ENCODE measurements at places on chromosomes 11 and 22.

DNA sequence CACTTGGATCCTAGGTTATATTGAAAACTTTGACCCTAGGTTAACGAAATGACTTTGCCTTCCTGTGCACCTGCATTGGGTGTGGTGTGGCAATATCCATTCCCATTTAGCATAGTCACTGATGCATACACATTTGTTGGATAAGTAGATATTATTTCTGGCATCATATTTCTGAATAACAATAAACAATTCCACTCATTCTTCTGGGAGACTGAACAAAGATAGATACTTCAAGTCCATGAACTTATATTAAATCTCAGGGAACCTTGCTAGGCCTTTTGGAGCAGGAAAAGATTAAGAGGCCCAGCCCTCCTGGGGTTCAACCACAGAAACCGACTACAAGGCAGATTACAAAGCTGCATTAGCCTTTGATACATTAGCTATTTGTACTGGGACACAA, 118.9 kb downstream of the MSANTD4 start:
- no peak for DNase-seq

- DNase-seq: no peak
Measured at GRCh38 chr11:127226380-127226779, 225.8 kb upstream of the KIRREL3 start.

DNA sequence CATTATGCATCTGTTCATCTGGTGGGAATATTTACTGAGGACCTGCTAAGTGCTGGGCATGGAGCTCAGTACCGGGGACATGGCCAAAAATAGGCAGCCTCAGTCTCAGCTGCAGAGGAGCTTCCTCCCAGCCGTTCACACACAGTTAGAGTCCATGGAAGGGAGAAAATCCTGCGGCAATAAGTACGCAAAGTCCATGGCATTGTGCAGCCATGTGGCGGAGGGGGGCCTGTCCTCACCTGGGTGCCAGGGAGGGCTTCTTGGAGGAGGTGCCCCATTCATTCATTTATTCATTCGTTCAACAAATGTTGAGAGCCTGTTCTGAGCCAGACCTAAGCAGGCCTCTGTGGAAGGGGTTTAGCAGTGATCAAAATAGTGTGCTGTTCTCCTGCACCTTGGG, 59.3 kb upstream of the ANO1 start:
- no peak for DNase-seq

- DNase-seq: no peak
Measured at GRCh38 chr11:62427630-62428233, 8.9 kb downstream of the SCGB1A1 start.

DNA sequence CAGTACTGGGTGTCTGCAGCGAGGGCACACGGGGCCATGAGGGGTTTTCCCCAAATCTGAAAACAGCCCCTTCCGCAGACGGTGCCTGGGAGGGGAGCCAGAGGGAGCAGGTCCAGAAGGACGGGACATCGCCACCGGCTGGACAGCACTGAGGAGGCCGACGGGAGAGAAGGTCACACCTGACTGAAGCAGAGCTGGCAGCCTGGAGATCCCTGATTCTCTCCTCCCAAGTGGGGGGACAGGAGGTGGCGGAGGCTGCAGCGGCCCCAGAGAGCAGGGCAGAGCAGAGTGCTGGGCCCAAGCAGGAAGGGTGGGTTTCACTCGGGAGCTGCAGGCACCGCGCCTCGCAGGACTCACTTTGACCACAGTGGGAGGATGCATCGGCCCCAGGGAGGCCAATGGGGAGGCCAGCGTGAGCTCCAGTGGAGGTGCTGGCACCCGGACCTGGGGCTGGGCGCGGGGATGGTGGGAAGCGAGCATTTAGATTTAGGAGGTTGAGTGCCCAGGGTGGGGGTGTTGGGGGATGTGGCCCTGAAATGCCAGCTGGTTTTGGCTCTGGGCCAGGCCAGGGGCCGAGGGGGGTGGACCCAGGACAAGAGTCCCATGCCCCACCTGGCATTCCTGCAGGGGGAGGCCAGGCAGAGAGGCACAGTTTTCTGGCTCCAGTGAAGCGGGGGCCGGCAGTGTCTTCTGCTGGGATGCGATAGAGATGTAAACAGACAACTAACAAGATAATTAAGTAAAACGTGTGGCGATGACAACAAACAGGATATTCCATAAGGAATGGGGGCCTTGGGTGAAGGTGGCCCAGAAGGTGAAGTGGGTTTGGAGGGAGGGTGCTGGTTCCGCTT, 92.3 kb upstream of the FGF3 start:
- no peak for DNase-seq

GRCh38 chr11:70522593-70523311, 124.4 kb downstream of the CTTN start:
- DNase-seq: no peak

DNA sequence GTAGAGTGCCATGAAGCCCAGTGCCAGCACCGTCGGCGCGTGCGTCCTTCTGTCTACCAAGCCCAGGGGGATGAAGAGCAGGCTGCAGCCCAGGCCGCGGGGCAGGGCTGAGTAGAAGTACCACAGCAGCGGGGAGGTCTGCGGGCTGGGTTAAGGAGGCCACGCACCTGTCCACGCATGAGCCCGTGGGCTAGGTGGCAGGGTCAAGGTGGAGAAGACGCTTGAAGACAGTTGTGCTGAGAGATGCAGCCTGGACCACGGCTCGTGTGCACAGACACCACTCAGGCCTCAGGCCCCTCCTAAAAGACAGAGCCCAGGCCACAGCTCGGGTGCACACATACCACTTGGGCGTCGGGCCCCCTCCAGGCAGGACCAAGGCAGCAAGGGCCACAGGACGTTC, 10.4 kb downstream of the ALG12 start:
- no peak for DNase-seq

- no peak for DNase-seq
Measured at GRCh38 chr11:100922121-100922520, 207.5 kb downstream of the PGR start.

DNA sequence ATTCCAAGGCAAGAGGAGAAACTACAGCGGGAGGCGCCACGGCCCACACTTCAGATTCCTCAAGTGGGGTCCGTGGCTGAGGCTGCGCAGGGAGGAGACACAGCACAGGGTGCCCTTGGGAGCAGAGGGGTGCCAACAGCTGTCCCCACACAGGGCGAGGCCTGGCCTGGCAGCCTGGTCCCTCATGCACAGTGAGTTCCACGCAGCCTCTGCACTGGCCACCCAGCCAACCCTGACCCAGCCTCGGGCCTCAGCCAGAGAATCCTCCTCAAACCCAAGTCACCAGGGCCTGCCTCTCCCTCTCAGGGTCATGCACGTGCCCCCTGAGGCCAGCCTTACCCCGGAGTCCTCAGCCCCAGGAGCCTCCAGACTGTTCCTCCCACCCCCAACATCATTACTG, 22.4 kb upstream of the MOB2 start:
- DNase-seq: no peak

- no peak for DNase-seq
Measured at GRCh38 chr11:130404727-130405126, 23.7 kb downstream of the ADAMTS8 start.

- DNase-seq: no peak
Measured at GRCh38 chr22:42281284-42281683, 10.8 kb upstream of the TCF20 start.

DNA sequence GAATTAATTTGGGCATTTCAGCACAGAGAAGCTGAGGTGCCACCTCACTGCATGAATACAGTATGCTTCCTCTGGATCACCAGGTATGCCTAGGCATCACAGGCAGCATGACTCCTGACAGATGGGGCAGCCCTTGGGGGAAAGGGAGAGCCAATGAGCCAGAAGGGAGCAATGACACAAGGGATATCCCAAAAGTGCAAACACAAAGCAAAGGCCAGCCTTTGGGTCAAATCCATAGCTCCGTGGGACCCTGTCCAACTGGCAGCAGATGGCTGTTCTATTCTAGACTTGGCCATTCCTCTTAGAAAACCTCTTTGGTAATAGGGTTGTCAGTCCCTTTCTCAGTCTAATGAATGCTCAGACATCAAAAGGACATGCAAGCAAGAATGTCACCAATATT, 73.3 kb downstream of the SERGEF start:
- DNase-seq: no peak

DNA sequence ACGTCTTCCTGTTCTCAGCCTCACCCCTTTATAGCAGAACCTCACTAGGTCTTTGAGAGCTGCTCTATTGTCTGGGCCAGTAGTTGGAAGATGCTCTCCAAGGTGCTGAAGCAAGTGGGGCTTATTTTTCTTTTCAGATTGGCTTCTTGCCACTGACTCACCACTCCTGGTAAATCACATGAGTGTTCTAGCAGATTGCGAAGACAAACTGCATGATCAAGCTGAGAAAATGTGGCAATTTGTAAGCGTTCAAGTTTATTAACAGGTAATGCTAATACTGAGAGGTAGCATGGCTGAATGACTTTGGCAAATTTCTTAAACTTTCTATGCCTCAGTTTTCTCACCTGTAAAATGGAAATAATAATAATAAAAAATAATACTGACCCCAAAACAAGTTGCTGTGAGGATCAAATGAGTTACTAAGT, 59.2 kb downstream of the CACNG2 start:
- no peak for DNase-seq

DNA sequence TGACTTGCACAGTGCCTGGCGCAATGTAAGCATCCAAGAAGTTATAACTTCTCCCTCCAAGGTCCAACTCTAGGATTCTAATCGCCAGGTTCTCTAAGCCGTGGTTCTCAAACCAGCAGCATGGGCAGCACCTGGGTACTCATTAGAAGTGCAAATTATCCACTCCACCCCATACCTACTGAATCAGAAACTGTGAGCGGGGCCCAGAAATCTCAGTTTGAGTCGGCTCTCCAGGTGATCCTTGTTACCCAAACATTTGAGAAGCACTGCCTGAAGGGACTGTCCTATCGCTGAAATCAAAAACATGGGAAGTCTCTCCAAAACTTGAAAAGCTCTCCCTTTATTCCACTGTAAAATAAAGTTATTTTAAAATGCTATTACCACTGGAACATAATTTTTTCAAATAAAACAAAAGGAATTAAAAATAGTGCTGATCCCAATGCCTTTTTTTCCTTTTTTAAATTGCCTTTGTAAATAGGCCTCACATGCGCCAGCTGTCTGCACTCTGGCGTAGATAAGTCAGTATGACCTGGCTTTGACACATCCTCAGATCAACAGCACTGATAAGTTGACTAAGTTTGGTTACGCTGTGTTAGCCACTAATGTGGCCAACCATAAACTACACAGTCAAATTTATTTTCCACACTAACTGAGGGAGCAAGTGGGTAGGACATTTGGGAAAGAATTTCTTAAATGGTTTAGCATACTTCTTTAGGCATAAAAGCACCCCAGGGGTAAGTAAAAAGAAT, 8.4 kb upstream of the CTR9 start:
- no peak for DNase-seq

GRCh38 chr11:11966826-11967668, 41.4 kb downstream of the DKK3 start:
- DNase-seq: peak; percentile 73

- DNase-seq: no peak
Measured at GRCh38 chr11:11400635-11401232, 47.7 kb upstream of the CSNK2A3 start.

DNA sequence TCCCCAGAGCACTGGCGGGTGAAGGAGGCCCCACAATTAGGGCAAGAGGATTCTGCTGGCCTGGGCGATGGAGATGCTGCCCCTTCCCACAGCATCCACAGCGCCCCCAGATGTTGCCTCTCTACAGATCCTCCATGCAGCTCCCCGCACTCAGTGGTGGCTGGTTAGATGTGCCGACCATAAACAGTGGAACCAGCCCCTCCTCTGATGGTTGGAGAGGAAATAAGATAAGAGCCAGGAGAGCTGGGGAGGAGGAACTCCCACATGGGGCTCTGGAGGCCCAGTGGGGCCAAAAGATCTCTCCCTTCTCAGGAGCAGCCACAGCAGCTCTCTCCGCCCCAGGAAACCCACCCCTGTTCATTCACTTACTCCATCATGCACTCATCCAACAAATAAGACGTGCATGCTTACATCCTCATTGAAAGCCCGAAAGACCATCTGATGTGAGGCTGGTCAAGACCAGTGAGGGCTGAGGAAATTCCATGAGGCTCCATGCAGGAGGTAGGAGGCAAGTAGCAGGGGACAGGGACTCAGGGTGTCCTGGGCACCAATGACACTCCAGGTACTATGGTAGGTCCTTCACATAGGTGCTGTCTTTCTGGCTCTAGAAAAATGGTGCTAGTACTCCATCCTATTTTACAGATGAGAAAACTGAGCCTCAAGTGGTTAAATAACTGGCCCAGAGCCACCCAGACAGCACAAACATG, 1.5 kb downstream of the PTGDR2 start:
- DNase-seq: no peak

DNA sequence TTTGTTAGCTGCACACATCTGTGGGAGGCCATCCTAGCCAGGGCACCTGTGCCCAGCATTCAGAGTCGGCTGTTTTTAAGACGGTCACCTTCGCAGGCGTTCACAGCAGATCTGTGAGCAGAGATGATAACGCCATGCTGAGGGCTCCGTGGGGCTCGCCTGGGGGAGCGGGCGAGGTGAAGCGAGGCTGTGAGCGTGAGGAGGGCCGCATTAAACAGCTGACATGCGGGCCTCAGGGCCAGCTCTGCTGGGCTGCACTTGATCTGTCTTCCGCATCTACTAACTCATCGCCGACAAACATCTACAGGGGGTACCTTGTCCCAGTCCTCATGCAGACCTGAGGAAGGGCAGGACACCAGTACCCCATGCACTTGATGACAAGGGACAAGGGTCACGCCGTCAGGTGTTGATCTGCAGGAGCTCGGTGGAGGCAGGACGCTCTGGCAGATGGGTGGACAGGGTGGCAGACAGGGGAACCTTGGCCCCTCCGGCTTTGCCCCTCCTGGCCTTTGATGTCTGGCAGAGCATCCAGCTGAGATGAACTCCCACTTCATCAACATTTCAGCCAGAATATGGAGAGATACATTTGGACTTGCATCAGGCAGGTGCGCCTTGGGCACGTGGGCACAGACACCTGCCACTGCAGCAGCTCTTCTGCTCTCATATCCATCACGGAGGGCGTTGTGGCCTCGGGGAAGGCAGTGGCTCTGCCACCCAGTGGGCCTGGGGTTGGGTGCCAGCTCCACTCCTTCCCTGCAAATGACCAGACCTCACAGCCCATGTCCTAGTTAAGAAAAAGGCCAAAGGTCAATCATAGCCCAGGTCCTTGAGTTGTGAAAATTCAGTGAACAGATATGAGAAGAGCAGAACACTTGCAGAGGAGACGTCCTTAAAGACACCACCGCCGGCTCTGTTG, 822.9 kb downstream of the BRD1 start:
- DNase-seq: no peak

GRCh38 chr22:25083807-25084200, 115.9 kb upstream of the CRYBB3 start:
- DNase-seq: no peak

DNA sequence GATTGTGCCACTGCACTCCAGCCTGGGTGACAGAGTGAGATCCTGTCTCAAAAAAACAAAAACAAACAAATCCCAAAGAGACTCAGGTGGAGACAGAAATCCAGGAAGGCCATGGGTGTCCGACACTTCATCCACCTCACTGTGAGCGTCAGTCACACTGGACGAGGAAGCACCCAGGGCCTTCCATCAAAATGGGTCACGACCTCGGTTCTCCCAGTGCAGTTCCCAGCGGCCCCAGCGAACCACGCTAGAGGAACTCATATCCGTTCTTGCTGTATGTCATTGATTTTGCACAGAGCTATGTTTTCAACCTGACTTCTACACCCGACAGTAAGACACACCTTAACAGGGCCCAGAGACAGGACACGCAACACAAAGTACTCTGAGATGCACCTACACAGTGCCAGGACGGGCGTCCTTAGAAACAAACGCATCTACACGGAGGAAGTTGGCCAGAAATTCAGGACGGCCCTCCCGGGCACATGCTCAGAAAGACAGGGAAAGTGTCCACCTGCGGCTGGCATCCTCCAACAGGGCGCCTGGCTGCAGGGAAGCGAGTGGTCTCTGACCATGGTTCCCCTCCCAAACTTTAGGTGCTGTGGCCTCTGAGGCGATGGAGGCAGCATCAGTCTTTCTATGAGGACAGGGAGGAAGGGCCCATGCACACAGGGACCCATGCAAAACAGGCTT, 410.5 kb downstream of the CTTN start:
- DNase-seq: no peak
